GM04504 (cell line): ENCODE measurements at places on chromosomes 6 and 20.

- DNase-seq: no peak
Measured at GRCh38 chr6:118469468-118469867, 78.6 kb upstream of the PLN start.

- DNase-seq: no peak
Measured at GRCh38 chr6:13413466-13413862, 73.9 kb downstream of the GFOD1 start.

DNA sequence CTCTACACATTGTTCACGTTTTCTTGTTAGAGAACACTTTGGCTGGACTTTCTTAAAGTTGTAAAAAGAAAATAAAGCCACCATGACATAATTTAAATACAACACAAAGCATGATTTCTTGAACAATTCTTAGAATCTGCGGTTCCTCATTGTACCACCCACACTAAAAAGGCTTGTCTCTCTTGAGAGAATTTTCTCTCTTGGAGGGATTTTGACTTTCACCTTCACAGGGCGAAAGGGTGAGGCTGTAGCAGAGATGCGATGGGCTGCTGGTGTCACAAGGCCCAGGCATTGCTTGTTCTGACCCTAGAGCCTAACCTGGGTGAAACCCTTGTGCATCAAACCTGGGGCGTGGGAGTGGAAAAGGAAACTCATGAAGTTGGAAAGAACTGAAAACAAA lies 122.7 kb upstream of the RIPOR2 start:
- DNase-seq: no peak

GRCh38 chr20:62349556-62350097 lies 17.5 kb downstream of the LAMA5 start:
- no peak for DNase-seq

DNA sequence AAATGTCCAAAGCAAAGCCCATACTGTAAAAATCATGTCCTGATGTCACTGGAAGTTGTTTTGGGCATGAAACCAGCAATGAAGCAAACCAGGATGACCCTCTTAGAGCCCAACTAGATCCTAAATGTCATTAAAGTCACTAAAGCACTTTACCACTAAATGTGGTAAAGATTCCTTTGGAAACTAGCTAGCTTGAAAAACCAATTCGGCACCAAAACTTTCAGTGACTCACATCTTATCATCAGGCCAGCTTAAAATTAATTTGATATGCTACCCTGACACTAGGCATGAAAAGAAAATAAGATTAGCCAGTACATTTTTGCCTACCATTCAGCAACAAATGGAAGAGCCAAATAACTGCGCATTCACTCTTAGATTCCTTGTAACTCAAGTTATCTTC lies 145.8 kb downstream of the PACRG start:
- no peak for DNase-seq

DNA sequence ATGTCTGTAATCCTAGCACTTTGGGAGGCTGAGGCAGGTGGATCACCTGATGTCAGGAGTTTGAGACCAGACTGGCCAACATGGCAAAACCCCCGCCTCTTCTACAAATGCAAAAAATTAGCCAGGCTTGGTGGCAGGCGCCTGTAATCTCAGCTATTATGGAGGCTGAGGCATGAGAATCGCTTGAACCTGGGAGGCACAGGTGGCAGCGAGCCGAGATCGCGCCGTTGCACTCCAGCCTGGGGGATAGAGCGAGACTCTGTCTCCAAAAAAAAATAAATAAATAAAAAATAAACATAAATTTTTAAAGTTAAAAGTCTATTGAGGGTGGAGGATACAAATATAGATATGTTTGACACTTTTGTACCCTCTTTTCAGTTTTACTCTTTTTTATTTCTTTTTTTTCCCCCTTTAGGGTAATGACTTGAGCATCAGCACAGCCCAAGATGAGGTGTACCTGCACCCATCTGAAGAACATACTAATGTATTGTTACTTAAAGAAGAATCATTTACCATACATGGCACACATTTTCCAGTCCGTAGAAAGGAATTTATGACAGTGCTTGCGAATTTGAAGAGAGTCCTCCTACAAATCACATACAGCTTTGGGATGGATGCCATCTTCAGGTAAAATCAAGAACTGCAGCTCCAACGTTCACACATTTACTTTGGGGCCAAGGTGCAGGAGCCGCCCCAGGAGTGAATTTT lies 368.9 kb downstream of the LAMA2 start:
- DNase-seq: peak; percentile 56

DNA sequence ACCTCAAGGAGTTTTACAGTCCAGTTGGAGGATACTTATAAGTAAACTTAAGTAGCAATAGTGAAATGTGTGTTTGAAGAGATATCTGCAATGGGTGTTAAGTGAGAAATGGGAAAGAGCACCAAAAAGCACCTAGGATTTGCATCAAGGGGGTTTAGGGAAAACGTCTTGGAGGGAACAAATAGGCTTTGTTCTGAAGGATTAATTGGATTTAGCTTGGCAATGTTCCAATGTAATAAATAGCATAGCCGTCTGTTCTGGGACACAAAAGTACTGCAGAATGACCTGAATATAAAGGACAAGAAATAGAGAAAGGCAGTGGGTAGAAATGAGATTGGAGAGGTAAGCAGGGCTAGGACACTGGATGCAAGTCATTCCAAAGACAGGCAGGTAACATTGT lies 2.8 kb upstream of the MYO6 start:
- DNase-seq: no peak

- no peak for DNase-seq
Measured at GRCh38 chr6:136137008-136137692, 113.0 kb downstream of the MTFR2 start.

- no peak for DNase-seq
Measured at GRCh38 chr20:47156301-47157137, 200.0 kb downstream of the ZMYND8 start.

- DNase-seq: no peak
Measured at GRCh38 chr6:21406316-21406715, 187.2 kb upstream of the SOX4 start.
